ENCODE measurements at places on chromosomes 12 and 14.

- DNase-seq = no peak
Observed at GRCh38 chr14:84483072-84483420, 1046.9 kb upstream of the FLRT2 start.

DNA sequence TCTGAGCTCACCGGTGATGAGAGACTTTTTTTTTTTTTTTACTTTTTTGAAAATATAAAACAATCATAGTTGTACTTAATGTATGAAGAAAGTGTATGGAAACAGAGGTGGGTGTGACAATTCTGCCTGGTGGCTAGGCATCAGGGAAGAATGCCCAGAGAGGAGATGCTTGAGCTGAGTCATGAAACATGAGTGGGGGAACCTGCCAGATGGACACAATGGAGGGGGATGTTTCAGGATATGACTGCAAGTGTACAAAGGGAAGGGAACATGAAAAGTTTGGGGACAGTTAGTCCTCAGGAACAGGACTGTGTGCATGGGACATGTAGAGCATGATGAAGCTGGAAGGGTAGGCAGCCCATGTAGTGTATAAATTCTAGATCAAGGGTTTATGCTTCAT is 274.2 kb upstream of the E2F7 start:
- no peak for DNase-seq

GRCh38 chr14:30908826-30909225 is 34.5 kb downstream of the COCH start:
- DNase-seq = no peak

GRCh38 chr14:51660741-51661140 is 9.0 kb downstream of the FRMD6 start:
- DNase-seq = no peak

DNA sequence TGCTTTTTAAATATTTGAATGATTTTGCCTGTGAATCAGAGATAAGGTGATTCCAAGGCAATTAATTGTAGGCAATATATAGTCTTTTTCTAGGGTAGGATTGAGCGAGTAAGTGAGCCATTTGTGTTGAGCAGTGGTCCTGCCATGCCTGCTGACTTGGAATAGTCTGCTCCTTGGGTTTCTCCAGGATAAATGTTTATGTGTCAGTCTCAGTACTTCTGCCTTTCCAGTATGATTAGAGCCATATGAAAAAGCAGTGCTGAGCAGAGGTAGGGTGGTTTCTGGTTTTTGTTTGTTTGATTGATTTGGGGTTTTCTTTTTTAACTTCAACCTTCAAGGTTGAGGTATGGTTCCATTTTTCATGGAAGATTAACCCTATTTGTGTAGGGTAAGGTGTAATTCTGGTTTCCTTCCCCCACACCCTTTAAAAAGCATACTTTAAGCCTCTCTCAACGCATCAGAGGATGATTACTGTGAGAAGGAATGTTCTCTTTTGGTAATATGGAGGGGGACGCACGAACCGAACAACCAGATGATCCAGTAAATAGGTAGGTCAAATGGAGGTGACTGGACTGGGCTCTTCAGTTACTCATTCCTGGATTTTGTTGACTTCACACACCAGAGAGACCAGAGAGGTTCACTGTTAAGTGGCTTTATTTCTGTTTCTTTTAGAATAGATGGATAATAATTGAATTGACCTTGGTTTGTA is 22.7 kb downstream of the FRMD6 start:
- DNase-seq = no peak

- DNase-seq = no peak
Observed at GRCh38 chr12:32828552-32828951, 68.0 kb downstream of the PKP2 start.

DNA sequence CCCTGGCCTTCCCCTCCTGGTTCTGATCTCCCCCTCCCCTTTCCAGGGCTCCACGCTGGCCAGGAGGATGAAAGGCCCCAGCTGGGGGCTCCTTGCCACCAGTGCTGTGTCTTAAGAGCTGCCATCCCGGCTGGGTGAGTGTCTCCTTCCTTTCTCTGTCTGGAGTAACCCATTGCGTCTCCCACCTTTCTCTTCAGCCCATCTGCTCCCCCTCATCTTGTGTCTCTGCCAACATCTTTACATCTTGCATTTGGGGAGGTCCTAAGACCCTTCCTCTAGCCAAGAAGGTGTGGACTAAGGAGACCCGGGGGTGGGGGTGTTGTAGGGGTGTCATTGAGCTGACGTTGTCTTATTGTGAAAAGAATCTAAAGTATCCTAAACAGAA is 505 bp downstream of the BCL2L2 start:
- DNase-seq = no peak

- DNase-seq = no peak
Observed at GRCh38 chr14:100402631-100403030, 79.5 kb downstream of the SLC25A47 start.

All from germinal center (tissue), 1 donor.